Foreskin fibroblast (primary cell): ENCODE measurements at places on chromosomes 2 and 18.

DNA sequence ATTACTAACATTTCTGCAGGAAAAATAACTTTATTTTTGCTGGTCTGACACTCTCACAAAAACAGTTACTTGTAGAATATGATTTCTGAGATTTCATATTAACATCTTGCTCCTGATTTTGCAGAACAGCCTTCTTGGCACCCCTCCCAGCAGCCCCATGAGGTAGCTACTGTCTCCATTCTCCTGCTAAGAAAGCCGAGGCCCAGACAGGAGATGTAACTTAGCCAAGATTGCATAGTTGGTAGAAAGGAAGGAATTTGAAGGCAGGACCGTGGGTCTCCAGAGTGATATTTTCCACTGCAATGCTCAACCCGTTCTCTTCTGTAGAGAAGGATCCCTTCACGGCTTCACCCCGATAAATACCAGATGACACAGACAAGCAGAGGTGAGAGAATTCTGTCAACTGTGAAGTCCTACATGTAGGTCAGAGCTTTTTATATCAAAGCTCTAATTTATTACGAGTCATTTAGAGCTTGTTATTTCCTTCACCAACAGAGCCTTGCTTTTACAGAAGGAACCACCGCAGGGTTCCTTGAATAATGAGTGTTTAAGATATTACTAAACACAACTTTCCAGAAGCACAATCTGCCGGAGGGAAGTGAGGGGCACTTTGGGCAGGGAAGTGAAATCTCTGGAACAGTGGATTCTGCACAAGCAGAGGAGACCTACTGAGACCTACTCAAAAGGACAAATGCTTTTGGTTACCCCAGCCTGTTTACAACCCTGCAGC is 48.0 kb upstream of the MYCN start:
- no peak for DNase-seq

- DNase-seq: no peak
Measured at GRCh38 chr2:42795841-42796301, 3.5 kb upstream of the HAAO start.

DNA sequence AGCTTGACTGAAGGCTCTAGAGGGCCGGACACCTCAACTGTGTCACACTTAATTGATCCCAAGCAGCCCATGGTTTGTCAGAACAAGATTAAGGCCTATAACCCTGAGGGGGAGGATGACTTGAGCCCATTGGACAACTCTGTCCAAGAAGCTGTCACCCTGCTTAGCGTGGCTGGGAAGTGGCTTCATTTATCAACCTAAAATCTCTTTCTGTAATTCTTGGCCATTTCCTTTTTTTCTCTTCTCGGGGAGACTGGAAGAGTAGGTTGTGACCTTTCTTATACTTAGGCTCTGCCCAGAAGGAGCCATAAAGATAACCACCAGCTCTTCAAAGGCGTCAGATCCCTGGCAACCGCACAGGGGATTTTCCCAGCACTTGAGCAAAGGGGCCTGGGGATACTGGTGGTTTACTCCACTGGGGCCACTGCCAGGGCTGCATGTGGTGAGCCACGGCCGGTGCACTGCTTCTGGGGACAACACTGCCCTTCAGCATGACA is 265.5 kb downstream of the CYRIA start:
- DNase-seq: no peak

DNA sequence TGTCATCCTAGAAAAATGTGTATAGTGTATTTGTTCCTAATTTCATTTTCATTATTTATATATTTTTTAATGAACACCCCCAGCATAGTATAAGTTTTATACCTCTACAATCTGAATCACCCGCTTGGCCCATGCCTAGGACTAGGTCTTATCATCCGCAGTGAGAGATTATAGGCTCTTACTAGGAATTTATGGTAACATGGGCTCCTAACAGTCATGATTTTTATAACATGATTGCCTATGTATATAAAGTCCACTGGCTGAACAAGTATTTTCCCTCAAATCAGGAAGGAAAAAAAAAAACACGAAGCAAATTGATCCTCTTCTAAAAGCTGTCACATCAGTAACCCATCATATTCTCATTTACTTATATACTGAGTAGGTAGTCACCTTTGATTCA is 666.1 kb upstream of the NRXN1 start:
- DNase-seq: no peak

GRCh38 chr2:9811216-9811615 is 32.1 kb upstream of the TAF1B start:
- DNase-seq: no peak

DNA sequence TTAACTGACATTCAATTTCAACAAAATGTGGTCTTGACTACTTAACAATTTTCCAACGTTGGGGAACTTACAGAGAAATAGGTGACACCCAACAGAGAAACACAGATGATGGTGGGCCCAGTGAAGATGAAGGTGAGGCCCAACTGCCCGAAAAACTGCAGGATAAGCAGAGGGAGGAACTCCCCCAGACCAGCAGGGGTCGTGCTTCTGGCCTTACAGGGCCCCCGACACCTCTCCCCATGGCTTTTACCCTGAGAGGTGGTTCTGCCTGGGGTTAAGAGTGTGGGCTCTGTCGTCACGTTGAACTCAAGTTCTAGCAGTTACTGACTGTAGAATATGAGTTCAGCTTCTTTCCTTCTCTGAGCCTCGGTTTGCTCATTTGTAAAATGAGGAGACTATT is 119.5 kb upstream of the SMIM21 start:
- no peak for DNase-seq

DNA sequence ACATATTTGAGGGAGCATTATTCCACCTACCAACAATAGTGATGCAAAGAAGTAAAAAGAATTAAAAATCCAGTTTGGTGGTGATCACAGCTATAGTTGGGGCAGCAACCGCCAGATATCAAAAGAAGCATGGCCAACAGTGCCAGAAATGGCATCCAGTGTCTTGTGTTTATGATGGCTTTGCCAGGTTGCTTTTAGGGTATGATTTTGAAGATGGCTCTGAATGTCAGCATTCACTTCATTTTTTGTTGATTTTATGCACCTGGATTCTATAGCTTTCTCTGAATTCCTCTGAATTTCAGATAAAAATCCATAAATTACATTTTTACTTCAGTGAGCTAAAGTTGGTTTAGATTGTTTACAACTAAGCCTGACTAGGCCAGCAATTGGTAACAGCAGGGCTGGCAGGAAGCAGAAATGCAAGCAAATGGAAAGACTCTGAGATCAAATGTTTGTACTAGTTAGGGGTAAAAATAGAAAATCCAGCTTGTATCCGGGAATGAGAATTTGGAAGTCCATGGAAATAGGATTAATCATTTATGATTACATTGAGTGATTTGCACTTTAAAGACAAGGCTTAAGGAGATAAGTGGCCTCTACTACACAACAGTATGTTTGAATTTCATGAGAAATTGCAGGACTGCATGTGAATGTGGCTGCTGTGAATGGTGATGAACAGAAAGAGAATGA is 40.4 kb downstream of the COL3A1 start:
- DNase-seq: peak; percentile 55

GRCh38 chr2:207288628-207289027 is 122.9 kb upstream of the KLF7 start:
- DNase-seq: no peak

GRCh38 chr2:30992781-30993180 is 145.5 kb downstream of the GALNT14 start:
- DNase-seq: no peak
